Large intestine (tissue), 12 donors: ENCODE measurements at places on chromosomes 2 and 18.

DNA sequence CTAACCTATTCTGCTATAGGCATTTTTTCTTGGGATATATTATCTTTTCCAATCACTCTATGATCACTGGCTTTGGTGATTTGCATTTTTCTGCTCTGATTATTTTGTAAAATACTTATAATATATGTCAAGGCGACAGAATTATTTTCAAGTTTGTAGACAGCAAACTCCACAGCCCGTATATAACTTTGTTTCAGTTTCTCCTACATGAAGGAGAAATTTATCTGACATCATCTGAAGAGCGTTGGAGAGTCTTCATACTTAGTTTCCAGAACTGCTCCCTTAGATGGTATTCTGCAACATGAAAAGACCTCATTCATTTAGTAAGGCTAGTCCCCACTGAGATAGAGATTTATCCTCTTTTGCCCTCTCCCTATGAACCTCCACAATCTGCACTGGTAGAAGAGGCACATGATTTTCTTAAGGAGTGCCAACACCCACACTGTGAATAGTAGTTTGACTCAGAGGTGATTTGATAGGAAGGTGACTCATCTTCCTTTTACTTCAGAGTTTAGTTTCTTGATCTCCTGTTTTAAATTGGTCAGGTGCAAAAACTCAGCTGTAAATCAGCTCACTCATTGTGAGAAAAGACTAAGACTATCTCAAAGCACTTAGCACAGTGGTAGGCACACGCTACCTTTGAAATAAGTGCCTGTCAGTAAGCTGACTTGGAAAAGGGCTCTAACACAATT, 1848.6 kb upstream of the CELF4 start:
- DNase-seq: peak; percentile 65

DNA sequence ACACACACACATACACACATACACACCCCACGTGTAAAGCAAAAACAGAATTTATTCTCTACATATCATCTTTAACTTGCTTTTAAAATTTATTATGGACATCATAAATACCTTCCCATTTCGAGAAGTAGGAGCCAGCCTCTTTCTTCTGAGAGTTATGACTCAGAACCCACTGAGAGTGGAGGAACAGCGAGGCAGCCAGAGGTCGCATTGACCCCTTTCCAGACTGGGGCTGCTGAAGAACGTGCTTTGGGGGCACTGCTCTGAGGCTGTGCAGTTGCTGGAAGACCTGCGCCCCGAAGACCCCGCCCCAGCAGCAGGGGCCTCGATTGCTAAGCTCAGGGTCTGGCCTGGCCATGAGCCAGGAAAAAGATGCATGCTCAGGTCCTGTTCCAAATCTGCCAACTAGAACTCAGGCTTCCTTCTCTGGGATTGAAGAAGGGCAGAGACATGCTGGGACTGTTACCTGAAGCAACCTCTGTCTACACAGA, 133.8 kb upstream of the TWIST2 start:
- DNase-seq: no peak

DNA sequence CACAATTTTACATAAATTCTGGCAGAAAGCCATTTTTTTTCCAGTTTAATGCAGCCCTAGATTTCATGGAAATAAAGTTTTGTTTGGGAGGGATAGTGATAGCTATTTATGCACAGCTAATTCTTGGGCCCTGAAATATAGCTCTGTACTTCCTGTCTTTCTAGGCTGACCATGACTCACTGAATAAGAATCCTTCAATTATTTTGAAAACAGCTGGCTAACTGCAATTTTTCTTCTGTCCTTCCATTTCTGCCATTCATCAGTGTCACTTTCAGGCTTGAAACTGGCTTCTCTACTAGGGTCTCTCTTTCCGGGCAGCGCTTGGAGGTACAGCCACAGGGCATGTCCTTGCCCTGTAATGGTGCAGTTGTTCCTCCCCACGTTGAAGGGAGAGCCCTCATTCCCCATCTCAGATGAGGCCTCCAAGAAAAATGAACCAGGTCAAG, 97.1 kb upstream of the TMEM178A start:
- DNase-seq: no peak

DNA sequence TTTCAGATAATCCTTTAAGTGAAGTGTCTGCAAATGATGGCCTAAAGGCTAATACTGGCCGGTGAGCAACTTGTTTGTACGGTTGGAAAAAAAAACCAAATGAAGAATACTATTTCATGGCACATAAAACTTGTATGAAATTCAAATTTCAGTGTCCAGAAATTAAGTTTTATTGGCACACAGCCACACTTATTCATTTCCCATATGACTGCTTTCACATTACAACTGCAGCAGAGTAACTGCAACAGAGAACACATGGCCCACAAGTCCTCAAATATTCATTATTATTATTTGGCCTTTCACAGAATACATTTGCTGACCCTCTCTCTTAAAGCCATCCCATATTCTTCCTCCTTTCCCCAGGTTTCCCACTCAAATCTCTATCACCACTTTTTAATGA, 1268.6 kb downstream of the LRP1B start:
- no peak for DNase-seq

DNA sequence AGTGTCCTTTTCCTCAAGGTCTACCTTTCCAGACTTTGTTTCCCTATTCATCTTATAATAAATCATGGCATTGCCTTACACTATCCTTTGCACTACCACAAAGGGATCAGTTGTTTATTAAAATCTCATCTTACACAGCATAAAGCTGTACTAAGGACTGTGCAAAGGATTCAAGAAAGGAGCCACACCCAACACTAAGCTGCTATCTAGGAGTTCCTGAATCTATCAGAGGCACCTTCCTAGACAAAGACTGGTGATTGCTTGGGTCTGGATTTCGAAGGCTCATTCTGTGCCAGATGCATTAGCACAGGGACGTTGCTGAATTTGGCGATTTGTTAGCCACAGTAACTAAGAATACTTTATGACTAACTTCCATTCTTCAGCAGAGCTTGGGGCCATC, 412.0 kb downstream of the NUP35 start:
- no peak for DNase-seq

DNA sequence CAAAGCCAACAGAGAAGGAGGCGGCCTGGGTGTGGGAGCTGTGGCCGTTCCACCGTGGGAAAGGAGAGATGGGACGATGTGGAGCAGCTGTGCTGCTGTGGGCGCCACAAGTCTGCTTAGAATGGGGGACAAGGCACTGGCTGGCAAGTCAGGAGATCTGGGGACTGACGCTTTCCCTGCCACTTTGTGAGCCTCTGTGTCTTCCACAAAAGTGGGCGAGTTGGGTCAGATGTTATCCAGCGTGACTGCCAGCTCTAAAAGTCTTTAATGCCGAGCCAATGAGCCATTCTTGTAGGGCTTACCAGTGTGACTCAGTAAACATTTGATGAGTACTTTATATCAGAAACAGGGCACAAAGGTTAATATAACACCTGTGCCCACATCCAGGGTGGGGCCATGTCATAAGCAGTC, 113.6 kb upstream of the MGAT5 start:
- DNase-seq: no peak

GRCh38 chr2:71948781-71949536, 198.7 kb downstream of the CYP26B1 start:
- no peak for DNase-seq

- peak; percentile 67 for DNase-seq
Measured at GRCh38 chr2:200747668-200748618, 63.8 kb upstream of the BZW1 start.

DNA sequence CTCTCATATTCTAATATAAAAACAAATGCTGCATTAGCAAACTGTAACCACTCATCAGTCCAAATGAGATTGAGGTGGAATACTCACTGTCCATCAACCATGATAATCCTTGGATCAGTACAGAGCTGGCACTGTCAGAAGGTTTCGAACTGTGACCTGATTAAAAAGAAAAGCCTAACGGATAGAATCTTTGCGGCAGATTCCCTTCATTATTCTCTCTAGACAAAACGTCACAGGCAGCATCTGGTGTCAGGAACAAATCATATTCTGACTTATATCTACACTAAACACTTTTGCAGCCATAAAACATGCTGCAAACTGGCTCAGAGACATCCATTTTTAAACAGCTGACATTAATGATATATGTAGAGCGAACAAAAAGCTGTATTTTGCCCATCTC, 677.7 kb upstream of the NXPH2 start:
- DNase-seq: no peak

- no peak for DNase-seq
Measured at GRCh38 chr2:123380370-123380935, 644.6 kb upstream of the CNTNAP5 start.

- no peak for DNase-seq
Measured at GRCh38 chr2:187228986-187229385, 219.1 kb downstream of the CALCRL start.

DNA sequence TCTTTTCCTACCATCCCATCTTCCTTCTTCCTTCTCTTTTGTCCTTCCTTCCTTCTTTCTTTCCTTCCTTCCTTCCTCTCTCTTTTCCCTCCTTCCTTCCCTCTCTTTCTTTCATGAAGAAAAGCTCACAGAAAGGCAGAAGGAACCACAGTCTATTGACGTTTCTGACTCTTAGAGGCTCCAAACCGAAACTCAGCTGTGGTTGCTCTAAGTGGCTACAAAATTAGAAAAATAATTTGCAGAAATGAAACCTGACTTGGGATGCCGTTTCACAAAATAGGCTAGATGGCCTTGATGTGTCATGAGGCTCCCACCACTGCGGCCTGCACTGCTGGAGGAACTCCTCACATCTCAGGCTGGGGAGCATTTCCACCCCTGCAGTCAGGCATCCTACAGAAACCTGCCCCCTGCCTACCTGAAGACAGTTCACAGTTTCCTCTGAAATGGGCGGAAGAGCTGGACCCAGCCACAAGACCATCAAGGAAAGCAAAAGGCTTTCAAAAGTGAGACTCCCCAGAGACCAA, 165.6 kb downstream of the SMAD7 start:
- DNase-seq: no peak

DNA sequence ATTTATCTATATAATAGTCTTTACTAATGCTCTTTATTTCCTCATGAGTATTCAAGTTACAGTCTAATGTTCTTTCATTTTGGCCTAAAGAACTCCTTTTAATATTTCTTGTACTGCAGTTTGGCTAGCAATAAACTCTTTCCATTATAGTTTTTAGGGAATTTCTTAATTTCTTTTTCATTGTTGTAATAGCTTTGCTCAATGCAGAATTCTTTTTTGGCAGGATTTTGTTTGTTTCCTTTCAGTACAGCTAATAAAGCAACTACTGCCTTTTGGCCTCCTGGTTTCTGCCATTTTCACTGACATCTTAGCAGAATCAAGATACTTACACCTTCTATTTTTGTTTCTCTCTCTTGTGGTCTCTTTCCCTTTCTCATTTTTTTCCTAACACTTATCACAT, 390.4 kb upstream of the RGPD4 start:
- no peak for DNase-seq

DNA sequence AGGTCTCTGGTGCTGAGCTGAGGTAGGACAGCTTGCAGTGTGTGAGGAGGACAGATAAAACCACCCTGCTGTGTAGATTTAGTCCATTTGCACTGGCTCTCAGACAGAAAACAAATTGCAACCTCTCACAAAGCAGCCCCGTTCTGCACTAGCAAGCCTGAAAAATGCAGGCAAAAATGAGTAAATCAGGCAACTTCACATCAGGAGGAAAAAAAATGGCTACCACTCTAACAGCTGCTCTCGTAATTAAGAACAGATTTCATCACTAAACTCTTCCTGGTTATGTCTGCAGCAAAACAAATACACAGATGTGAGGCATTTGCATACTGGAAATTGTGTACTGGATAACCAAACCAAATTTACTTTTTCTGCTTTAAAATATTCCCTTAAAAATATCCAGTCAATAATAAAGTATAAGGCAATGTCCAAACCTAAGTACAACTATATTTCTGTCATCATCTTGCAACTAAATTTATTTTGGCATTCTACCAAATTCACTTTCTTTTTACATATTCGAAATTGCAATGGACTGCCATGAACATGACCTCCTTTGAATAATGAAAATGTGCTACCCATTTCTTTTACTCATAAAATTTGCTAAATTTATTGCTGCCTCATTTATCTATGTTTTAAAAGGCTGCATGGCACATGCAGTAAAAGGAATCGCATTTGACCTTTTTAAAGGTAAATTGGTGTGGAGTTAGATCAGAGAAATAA, 157.4 kb downstream of the AFF3 start:
- DNase-seq: no peak

- DNase-seq: no peak
Measured at GRCh38 chr18:62505669-62506494, 16.9 kb upstream of the ZCCHC2 start.

DNA sequence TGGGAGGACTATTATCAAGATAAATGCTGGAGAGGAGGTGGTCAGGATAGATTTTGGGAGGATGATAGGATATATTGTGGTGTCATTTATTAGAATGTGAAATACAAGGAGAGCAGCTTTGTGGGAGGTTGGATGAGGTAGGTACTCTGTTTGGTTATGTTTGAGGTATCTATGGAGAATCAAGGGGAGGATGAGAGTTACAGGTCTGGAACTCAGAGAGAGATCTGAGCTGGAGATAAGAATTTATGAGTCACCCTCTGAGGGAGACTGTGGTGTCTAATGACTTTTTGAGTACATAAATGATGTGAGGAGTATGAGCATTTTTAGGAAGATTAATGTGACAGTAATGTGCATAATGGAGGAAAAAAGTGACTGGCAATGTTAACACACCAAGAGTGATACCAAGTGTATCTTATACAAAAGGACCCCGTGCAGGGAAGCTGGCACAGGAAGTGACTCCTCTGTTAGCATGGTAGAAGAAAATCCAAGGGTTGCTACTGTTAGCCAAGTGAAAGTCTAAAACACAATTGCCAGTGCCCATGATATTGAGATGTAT, 48.2 kb downstream of the CRIM1 start:
- no peak for DNase-seq

- no peak for DNase-seq
Measured at GRCh38 chr2:183347969-183348368, 223.7 kb downstream of the NUP35 start.

DNA sequence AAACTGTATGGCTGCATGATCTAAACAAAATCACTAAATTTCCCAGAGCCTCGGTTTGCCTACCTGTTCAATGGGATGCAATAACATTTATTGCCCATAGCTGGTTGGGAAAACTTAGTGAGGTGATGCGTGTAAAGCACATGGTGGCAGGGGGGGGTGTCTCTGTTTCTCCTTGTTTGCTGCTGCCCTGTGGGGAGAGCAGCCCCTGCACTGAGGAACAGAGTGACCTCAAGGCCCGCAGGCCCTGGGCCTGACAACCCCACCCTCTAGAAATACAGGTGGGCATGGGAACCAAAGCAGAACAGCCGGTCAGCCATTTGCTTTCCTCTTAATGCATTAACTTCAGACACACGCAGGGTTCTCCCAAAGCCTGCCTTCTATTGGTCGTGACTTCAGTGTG, 55.1 kb upstream of the SLC66A3 start:
- no peak for DNase-seq

DNA sequence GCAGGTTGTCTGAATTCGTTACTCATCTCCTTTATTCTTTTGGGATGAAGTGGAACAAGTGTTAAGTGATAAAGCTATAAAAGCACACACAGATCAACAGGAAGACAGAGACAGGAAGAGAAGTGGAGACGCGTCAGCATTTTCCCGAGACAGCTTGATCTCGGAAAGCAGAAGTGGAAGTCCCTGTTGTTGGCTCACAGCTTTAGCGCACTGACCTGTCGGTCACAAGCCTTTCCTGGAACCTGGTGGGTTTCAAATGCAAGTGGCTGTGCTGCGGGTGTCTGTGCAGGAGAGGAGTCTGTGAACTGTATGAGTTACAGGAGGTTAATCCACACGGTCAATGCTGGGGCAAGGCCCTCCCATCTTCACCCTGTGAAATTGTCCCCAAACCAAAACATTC, 116.6 kb upstream of the PELI1 start:
- DNase-seq: no peak
